Activated T-helper 9 cell treated with anti-CD3 and anti-CD28 coated beads, Interleukin-2, amount 50 U/mL, for 16 hours (primary cell): ENCODE measurements at places on chromosomes 5 and 9.

- DNase-seq, result no peak
These were observed 102.7 kb upstream of the CPEB4 start for GRCh38 chr5:173785400-173785799.

GRCh38 chr9:81096625-81097024, 592.7 kb downstream of the TLE1 start:
- DNase-seq, result no peak

DNA sequence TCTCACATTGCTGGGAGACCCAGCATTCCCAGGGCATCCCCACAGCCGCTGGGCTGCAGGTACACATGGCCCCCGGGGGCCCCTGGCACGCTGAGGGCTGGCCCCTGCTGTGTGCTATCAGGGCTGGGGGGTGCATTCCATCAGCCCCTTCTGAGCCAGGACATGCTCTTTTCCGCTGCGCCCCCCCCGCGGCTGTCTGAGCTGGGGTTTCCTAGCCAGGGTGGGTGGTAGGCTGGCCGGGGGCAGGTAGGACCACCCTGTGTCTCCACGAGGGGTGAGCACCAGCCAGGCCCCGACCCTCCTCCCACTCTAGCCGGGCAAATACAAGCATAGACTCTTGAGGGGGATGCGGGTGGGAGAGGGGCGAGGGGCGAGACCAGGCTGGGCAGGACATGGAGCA, 58.1 kb upstream of the FCN2 start:
- DNase-seq, result no peak

- DNase-seq, result no peak
These were observed 716.4 kb downstream of the NR2F1-AS1 start for GRCh38 chr5:92864591-92864990.

DNA sequence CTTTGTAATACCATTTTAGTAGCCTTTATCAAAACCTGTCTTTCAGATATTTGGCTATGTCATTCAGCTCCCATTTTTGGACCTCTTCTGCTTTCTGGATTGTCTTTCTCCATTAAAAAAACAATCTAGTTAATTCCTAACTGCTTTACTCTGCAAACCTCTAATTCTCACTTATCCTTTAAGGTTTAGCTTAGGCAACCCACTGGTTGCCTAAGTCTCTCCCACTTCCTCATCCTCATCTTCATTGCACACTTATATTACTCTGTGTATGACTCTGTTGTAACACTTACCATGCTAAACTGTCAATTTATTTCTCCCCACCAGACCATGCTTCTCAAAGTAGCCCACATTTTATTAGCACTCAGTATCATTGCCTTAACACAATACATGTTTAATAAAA, 205.0 kb upstream of the DMRTA1 start:
- DNase-seq, result no peak

DNA sequence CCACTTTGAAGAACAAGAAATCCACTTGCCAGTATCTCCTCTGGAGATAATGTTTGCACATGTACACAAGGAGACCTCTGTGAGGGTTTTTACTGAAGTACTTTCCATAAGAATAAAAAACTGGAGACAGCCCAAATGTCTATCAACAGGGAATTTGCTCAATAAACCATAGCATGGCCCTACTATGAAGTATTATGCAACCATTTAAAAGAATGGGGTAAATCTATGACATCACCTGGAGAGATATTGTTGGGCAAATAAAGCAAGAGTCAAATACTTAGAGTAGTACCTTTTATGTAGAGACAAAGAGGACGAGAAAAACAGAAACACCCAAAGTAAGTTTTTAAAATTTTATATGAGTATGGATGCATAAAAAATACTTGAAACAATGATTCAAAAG, 23.9 kb upstream of the MVB12B start:
- no peak for DNase-seq
